Natural killer cell treated with Interleukin-12 subunit alpha and Interleukin-12 subunit beta and Interleukin-15 and Interleukin-18, amount 100 ng/mL, for 72 hours (primary cell): ENCODE measurements at places on chromosomes 3 and 15.

GRCh38 chr3:15502616-15503015 lies 18.9 kb downstream of the COLQ start:
- DNase-seq: no peak

GRCh38 chr15:74506515-74506840 lies 34.5 kb upstream of the ARID3B start:
- DNase-seq: no peak

GRCh38 chr15:96166223-96167200 lies 164.0 kb upstream of the NR2F2 start:
- no peak for DNase-seq

GRCh38 chr3:150564243-150564642 lies 17.7 kb downstream of the EIF2A start:
- DNase-seq: no peak

- DNase-seq: no peak
Observed at GRCh38 chr3:48684480-48685143, 1.1 kb downstream of the NCKIPSD start.

GRCh38 chr3:156479604-156480003 lies 75.3 kb downstream of the SSR3 start:
- no peak for DNase-seq

GRCh38 chr15:100873029-100873677 lies 6.5 kb upstream of the ALDH1A3 start:
- peak; percentile 69 for DNase-seq

DNA sequence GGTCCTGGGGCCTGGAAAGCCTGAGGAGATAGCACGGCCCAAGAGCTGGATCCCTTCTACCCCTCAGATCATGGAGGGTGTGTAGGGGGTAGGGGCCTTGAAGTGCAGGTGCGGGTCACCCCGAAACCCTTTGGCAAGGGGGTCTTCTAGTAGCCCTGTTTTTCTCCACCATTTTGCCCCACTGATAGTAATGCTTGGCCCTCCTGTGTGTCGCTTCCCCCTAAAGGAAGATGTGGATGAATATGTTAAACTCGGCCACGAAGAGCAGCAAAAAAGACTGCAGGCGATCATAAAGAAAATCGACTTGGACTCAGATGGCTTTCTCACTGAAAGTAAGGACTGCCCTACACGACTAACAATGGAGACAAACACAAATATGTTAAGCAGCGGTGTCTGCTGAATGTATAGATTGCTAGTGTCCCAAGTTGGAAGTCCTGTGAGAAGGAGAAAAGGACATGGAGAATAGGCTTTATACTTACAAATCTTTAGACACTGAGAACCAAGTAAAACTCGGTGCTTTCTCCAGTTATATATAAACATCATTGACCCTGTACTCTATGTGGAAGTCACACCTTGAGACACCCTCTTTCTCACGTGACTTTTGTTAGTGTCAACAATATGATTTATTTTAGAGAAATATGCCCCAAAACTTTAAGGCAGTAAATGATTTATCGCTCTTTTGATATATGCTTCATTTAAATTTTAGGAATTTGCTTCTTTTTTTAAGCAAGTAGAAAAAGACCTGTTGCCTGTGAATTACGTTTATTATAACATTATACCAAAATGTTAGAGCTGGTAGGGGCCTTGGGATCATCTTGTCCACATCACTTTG lies 802 bp downstream of the RCN2 start:
- no peak for DNase-seq

GRCh38 chr15:67900621-67901147 lies 60.8 kb upstream of the RNU6-1 start:
- DNase-seq: no peak

DNA sequence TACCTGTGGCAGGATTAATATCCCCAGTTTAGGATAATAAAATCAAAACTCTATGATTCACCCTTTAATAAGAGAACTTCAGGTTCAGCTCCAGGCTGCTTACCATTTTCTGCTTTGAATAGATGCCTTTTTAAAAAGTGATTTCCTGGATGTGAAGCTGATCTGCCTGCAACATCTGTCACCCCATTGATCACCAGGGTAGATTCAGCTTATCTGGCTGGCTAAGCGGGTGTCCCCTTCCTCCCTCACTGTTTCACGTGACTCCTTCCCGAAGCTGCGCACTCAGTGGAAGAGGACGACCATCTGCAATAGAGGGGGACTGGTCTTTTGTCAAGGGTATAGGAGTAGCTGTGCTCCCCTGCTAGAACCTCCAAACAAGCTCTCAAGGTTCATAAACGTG lies 128.1 kb downstream of the IL1RAP start:
- DNase-seq: no peak

DNA sequence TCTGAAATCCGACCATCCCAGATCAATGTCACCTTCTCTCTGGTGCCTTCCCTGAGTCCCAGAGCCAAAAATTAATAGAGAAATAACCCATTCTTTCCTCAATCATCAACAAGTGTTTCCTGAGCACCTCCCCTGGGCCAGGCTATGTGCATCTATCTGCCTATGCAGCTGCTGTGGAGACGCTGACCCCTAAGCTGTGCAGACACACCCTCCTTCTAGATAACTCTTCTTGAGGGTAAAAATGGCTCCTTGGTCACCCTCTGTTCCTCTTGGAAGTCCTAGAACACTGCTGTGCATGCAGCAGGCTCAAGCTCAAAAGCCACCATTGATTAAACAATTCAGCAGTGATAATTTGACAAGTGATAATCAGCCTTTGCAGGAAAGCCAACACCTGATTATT lies 18.4 kb downstream of the CA12 start:
- DNase-seq: no peak

- no peak for DNase-seq
Observed at GRCh38 chr15:68038246-68038645, 15.9 kb upstream of the PIAS1 start.

- DNase-seq: peak; percentile 64
Observed at GRCh38 chr3:17033516-17034168, 148.9 kb downstream of the PLCL2 start.

- DNase-seq: no peak
Observed at GRCh38 chr3:52722491-52722890, 16.6 kb downstream of the SPCS1 start.
